ENCODE measurements at places on chromosomes 3 and 15.

DNA sequence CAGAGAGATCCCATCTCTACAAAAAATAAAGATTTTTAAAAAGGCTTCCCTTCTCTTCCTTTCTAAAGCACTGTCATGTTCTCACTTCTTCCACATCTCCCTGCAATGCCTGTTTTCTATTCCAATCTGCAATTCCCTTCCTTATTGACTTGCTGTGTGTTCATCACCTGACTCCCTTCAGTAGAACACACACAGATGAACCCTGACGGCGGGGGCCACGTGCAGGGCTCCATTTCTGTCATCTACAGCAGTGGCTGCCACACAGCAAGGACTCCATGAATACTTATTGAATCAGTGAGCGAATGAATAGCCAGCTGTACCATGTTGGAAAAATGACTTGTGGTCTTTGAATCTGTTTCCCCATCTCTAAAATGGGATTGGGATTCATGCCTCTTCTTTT lies 26.1 kb downstream of the BHLHE40 start:
- DNase-seq: no peak

- DNase-seq: peak; percentile 6
Observed at GRCh38 chr15:69161079-69161877, 843 bp downstream of the GLCE start.

DNA sequence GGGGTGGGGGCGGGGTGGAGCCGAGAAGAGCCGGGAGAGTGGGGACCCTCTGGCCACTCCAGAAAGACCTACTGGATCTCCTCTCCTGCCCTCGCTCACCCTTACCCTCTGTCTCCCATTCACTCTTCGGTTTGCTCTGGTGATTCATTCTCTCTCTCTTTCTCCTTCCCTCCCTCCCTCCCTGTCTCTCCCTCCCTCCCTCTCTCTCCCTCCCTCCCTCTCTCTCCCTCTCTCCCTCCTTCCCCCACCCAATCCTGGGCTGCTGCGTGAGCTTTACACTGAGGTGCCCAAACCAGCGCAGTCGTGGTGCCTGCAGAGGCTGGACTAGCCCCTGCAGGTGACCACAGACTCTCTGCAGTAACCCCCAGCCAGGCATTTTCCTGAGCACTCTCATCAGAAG lies 32.2 kb upstream of the ADAMTS17 start:
- no peak for DNase-seq

- DNase-seq: no peak
Observed at GRCh38 chr3:188037195-188037718, 116.7 kb upstream of the LPP start.

DNA sequence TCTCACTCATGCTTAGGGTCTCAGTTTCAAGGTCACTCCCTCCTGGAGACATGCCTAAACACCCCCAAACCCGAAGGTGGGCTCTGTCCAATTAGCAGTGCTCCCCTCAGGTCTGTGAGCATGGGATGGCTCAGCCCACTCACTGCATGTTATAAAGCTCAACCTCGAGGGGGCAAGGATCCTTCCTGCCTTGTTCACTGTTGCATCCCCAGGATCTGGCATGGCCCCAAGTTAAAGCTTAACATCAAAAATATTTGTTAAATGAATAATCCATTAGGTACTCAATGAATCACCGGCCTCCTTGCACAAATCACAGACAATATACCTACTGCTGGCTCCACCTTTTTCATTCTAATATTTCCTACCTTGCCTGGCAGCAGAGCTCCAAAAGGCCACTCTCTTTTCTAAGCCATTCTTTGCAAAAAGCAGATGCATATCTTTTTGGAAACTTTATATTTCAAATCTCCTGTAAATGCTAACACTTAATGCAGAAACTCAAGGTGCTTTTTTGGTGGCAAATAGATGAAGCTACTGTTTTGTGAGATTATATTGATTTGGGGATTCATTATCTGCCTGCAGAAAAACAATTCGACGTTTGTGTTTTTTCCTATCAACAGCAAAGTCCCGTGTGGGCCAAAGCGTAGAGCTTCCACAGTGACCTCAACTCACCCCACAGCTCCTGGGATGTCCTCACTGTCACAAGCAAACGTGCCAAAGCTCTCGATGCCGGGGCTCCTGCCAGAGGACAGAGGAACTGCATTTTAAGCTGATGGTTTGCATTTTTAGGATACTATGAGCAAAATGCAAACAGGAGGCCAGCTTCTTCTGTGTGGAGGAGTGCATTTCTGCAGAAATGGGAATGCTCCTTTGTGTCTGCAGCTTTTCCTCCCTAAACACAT lies 35.4 kb downstream of the PCOLCE2 start:
- no peak for DNase-seq

DNA sequence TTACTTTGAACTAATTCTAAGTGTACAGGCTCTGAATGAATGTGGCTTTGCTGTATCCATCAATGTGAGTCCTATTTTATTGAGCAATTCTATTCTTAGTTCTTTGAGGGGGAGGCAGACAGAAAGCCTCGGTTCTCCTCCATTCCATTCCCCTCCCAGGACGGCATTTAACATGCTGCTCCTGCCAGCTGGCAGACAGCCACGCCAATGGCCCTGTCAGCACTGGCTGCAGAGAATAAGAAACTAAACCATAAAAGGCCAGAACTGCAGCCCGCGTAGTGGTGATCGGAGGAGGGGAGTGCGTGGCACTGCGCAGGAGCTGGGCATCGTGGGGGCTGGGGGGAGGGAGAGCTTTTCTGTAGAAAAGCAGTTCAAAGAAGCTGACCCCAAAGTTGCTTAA lies 76.0 kb upstream of the HACD2 start:
- DNase-seq: no peak

DNA sequence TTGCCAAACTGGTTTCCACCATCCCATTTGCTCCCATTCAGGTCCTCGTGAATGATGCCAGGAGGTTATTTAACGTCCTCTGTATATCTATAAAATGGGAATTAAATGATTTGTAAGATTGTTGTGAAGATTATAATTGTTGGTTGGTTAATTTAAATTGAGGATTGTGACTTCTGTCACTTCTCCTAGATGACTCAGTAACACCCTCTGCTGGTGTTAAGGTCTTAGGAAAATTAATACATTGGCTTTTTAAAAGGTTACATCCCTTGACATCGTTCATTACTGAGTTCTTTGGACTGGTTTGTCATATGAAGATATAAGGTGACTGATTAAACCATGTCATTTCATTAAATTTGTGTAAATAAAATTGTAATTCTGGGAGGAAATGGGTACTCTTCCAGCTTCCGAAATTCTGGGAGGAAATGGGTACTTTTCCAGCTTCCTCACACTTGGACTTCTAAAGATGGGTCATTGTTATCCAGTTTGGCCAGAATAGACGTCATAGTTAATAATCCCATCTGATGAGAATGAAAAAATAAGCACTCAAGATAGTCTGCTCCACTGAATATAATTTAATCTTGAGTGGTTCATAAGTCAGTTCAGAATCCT lies 33.3 kb upstream of the PAQR5 start:
- DNase-seq: peak; percentile 36
